Gastrocnemius medialis (tissue), 4 donors: ENCODE measurements at places on chromosomes 3 and 15. TPM values are rescaled to one million over a fixed set of nuclear protein-coding genes. Genes with fewer than 3 reads are reported as not detected.

DNA sequence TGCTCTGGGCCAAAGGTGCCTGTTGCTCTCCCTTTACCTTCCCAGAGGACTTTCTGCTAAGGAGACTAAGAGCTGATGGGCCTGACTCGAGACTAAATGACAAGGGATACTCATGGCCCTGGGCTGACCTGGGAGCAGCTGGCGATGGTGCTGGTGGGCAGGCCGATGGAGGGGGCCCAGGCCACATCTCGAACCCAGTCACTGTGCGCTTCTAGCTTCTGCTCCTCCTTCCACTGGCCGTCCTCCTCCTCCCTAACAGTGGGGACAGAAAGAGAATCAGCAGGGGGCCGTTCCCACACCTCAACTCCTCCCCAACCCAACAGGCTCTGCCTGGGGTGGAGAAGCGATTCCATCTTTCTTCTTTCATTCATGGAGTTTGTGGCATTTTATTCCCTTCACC lies 12.2 kb upstream of the GHRL start:
- no peaks in the 10 kb centered on the region for H3K27me3 ChIP-seq
- peak overlapping the region; percentile 23 for H3K27ac ChIP-seq
- H3K4me1 ChIP-seq = no peaks in the 10 kb centered on the region
- no peak for DNase-seq

DNA sequence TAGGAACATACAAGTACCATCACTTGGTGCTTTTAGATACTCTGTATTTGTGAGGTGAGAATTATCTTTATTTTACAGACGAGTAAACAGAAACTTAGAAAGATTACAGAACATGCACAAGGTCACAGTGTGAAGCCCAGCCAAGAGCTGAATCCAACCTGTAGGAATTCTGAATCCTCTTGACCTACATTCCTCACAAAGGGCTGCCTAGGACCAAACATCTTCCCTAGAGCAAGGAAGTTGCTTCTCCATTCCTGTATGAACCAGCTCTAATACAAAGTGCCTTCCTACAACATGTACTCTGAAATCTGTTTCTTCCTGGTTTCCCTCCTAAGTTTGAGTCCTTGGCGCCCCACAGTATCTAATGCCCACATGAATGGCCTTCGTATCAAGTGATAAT lies 2.9 kb downstream of the HDGFL3 start:
- no peak overlapping the region for H3K27ac ChIP-seq
- H3K4me3 ChIP-seq = no peak overlapping the region
- no peaks in the 10 kb centered on the region for H3K36me3 ChIP-seq
- peaks cover 27% of the 10 kb centered on the region for H3K27me3 ChIP-seq

GRCh38 chr3:1442271-1442670 lies 349.4 kb downstream of the CNTN6 start:
- H3K27ac ChIP-seq = no peak overlapping the region
- no peaks in the 10 kb centered on the region for H3K36me3 ChIP-seq
- DNase-seq = no peak
- H3K4me1 ChIP-seq = no peaks in the 10 kb centered on the region
- H3K4me3 ChIP-seq = no peak overlapping the region

The SLC6A20 gene
- 1.5 TPM for total RNA-seq

GRCh38 chr3:9782770-9783169 lies 9.5 kb downstream of the TADA3 start:
- H3K36me3 ChIP-seq = no peaks in the 10 kb centered on the region
- H3K27me3 ChIP-seq = no peaks in the 10 kb centered on the region
- H3K4me1 ChIP-seq = no peaks in the 10 kb centered on the region
- DNase-seq = no peak
- H3K4me3 ChIP-seq = no peak overlapping the region

DNA sequence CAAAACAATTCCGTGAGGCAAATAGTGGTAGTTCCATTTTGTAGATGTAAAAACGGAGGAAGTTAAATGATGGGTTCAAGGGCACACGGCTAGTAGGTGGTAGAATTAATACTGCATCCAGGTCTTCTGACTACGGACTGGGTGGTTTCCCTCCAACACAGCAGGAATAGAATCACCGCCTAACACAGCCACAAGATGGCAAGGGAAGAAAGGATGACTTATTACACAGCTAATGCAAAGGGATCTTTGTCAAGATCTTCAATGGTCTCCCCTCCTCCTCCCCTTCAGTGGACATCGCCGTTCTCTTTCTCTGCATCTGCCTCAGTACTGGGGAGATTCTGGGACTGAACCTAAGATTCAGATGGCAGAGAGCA lies 524 bp upstream of the TOPBP1 start:
- peak overlapping the region; percentile 78 for H3K27ac ChIP-seq
- H3K4me3 ChIP-seq = peak overlapping the region; percentile 73
- peaks cover 22% of the 10 kb centered on the region for H3K4me1 ChIP-seq
- H3K36me3 ChIP-seq = peaks cover 16% of the 10 kb centered on the region
